Natural killer cell (primary cell): ENCODE measurements at places on chromosomes 11 and 22. TPM values are rescaled to one million over a fixed set of nuclear protein-coding genes. Genes with fewer than 3 reads are reported as not detected.

DNA sequence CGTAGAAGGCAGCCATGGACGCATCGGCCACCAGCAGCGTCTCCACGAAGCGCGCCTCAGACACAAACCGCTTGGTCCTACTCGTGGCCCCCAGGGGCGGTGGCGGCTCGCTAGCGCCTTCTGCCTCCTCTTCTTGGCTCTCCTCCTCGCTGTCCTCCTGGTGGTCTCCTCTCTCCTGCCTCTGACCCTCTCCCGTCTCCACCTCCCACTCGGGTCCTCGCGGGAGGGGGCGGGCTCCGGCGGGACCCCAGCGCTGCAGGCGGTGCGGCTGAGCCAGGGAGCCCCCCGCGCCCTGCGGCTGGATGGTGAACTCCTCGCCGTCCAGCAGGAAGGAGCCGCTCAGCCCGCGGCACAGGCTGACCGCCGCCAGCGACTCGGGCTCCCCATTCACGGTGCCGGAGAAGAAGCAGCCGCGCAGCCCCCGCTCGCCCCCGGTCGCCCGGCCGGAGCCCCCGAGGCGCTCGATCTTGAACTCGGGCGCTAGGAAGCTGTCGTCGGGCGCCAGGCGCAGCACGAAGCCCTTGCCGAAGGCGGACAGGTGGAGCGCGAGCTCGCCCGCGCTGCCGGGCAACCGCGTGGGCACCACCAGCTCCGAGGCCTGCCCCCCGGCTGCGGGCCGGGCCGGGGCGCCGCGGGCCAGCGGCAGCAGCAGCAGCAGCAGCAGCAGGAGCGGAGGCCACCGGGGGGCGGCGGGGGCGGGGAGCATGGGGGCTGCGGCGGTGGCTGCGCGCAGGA, 661 bp downstream of the ADAMTS8 start:
- no peak for DNase-seq
- peaks cover 13% of the 10 kb centered on the region for H3K4me1 ChIP-seq
- H3K27ac ChIP-seq, result no peak overlapping the region
- H3K27me3 ChIP-seq, result peaks cover 35% of the 10 kb centered on the region
- no peak overlapping the region for H3K4me3 ChIP-seq

HEPHL1 gene
- total RNA-seq, result not detected

GRCh38 chr11:82701847-82702520, 31.7 kb downstream of the FAM181B start:
- no peak overlapping the region for H3K27ac ChIP-seq
- no peaks in the 10 kb centered on the region for H3K27me3 ChIP-seq
- H3K36me3 ChIP-seq, result no peaks in the 10 kb centered on the region

MIOX gene
- 0.23 TPM for total RNA-seq

- H3K4me3 ChIP-seq, result no peak overlapping the region
- no peaks in the 10 kb centered on the region for H3K27me3 ChIP-seq
- no peak for DNase-seq
- no peak overlapping the region for H3K27ac ChIP-seq
- H3K4me1 ChIP-seq, result peaks cover 19% of the 10 kb centered on the region
Observed at GRCh38 chr11:126727381-126727780, 273.2 kb downstream of the KIRREL3 start.

- H3K27me3 ChIP-seq, result no peaks in the 10 kb centered on the region
- peak; percentile 54 for DNase-seq
- peaks cover 9% of the 10 kb centered on the region for H3K4me1 ChIP-seq
Observed at GRCh38 chr11:93718057-93718563, 23.2 kb downstream of the TAF1D start.

JHY gene
- 1.2 TPM for total RNA-seq

CFAP300 gene
- total RNA-seq, result not detected

DNA sequence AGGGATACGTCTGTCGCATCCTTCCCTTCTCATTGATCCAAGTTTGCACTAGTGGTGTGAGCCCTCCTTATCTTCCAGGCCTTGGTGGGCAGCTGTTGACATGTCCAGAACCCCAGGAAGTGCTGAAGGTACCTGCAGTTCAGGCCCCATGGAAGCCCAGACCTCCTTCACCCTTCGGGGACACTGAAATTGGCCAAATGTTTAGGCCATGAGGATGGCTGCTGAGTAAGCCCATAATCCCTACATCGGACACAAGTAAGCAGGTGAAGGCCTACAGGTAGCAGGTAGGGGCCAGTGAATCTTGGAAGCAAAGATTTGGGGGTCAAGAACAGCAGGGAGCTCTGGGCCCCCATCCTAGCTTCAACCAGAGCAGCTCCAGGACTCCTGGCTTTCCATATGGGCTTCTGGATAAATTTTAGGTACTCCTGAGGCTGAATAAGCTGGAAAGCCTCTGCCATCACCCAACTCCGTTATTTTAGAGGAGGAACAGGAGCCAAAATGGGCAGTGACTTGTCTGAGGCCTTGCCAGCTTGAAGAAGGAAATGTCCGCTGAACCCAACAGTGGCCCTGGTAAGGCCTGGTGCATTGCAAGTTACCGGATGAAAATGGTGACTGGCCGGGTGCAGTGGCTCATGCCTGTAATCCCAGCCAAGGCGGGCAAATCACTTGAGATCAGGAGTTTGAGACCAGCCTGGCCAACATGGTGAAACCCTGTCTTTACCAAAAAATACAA, 45.2 kb downstream of the MORC2 start:
- H3K4me3 ChIP-seq, result no peak overlapping the region
- no peak for DNase-seq
- peaks cover 22% of the 10 kb centered on the region for H3K36me3 ChIP-seq
- peaks cover 12% of the 10 kb centered on the region for H3K4me1 ChIP-seq

CRYBB2 gene
- total RNA-seq, result not detected

- peaks cover 3% of the 10 kb centered on the region for H3K36me3 ChIP-seq
- H3K4me1 ChIP-seq, result no peaks in the 10 kb centered on the region
- no peak overlapping the region for H3K4me3 ChIP-seq
Observed at GRCh38 chr11:70307176-70307575, 36.7 kb downstream of the PPFIA1 start.

GRCh38 chr11:36635066-36635862, 37.2 kb upstream of the RAG2 start:
- H3K27me3 ChIP-seq, result no peaks in the 10 kb centered on the region
- H3K4me1 ChIP-seq, result no peaks in the 10 kb centered on the region
- no peak for DNase-seq
